ENCODE measurements at places on chromosomes 11 and 22. TPM values are rescaled to one million over a fixed set of nuclear protein-coding genes. Genes with fewer than 3 reads are reported as not detected.
A peak's percentile ranks its signal among the peaks of the same experiment; 100 is the strongest.

The SLCO2B1 gene
- total RNA-seq: 5.0 TPM

The APLNR gene
- total RNA-seq: 0.46 TPM

The OR52I2 gene
- total RNA-seq: not detected

The GLB1L2 gene
- 9.1 TPM for total RNA-seq

The DGAT2 gene
- 272 TPM for total RNA-seq

The OVCH2 gene
- total RNA-seq: 9.8 TPM

- no peak for DNase-seq
Observed at GRCh38 chr11:29166306-29166705, 850.5 kb downstream of the KCNA4 start.

DNA sequence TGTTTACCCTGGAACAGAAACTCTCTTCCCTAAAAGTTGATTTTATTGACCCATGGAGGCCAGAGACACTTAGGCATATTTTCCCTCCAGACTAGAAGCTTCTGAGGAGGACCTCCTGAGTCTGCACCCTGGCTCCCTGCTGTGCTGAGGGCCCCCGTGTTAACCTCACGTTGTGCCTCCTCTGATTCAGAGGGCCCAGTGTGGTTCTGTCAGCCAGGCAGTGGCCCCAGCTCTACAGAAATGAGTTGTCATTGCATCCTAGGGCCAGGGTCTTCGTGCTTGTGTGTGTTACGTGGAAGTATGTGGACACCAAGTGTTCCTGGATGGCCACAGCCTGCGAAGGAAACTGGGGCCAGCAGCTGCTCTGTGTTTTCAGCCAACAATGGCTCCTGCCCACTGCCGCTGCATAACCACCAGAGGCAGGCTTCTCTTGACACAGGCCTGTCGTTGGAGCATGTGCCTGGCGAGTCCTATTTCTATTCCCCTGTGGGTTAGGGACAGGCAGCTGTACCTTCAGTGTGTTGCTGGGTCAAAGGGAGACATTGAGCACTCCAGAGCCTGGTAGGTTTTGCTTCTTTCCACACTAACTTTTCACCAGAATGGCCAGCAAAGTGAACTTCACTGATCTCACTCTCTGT, 44.5 kb downstream of the MED15 start:
- no peak for DNase-seq

- no peak for DNase-seq
Observed at GRCh38 chr11:45108070-45109064, 38.1 kb upstream of the PRDM11 start.

GRCh38 chr11:43927925-43928707, 14.3 kb upstream of the C11orf96 start:
- DNase-seq: peak; percentile 74

DNA sequence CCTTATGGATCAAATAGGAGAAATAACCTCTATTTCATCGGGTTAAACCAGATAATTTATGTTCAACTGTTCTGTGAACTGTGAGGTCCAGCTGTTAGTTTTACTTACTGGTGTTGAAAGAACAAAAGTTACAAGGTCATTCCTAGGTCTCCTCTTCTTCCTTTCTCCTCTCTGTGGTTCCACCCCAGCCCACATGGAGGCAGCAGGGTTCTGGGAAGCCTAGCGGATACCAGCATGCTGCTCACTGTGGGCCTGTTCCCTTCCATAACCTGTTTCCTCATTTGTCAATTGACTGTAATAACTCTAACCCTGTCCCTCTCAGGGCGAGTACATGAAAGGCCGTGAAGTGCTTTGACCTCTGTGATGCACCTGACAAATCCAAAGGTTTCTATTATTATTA, 27.8 kb downstream of the RELT start:
- peak; percentile 87 for DNase-seq

- DNase-seq: no peak
Observed at GRCh38 chr11:64763526-64764039, 3.8 kb upstream of the PYGM start.

DNA sequence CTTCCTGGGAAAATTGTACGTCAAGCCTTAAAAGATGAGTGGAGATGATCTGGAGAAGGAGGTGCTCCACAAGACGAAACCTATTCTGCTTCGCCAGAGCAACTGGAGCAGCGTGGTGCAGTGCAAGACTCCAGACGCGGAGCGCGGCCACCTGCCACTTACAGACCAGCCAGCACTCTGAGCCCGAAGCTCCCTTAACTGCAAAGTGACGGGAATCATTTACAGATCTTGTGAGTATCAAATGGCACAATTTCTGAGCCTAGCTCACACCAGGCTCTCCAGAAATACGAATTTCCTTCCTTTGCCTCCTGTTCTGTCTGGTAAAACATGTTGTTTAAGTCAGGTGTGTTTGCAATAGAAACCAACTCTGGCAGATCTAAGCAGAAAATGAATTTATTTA, 369.3 kb downstream of the CADM1 start:
- DNase-seq: no peak

- DNase-seq: no peak
Observed at GRCh38 chr22:40210818-40211217, 33.1 kb downstream of the TNRC6B start.
